Glutamatergic neuron (in vitro differentiated cells): ENCODE measurements at places on chromosomes 4 and X. TPM values are rescaled to one million over a fixed set of nuclear protein-coding genes. Genes with fewer than 3 reads are reported as not detected.
A peak's percentile ranks its signal among the peaks of the same experiment; 100 is the strongest.

- H3K4me3 ChIP-seq, result no peak overlapping the region
- DNase-seq, result no peak
- no peak overlapping the region for H3K27ac ChIP-seq
- no peaks in the 10 kb centered on the region for H3K4me1 ChIP-seq
Measured at GRCh38 chr4:15118292-15118691, 116.0 kb downstream of the CPEB2 start.

Gene PDGFC
- 0.64 TPM for total RNA-seq

DNA sequence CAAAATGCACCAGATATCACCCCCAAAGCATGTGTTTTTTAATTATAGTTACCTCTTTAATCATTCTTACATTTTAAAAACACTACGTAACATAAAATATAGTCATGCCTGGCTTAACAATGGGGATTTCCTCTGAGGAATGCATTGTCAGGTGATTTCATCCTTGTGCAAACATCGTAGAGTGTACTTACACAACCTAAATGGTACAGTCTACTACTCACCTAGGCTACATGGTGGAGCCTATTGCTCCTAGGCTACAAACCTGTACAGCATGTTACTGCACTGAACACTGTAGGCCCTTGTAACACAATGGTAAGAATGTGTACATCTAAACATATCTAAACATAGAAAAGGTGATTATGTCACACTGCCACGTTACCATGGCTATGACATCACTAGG lies 208.6 kb downstream of the SPOCK3 start:
- H3K4me3 ChIP-seq, result no peak overlapping the region
- peaks cover 3% of the 10 kb centered on the region for H3K4me1 ChIP-seq
- no peak overlapping the region for H3K27ac ChIP-seq
- no peaks in the 10 kb centered on the region for H3K27me3 ChIP-seq
- no peak for DNase-seq

- H3K36me3 ChIP-seq, result no peaks in the 10 kb centered on the region
- no peak overlapping the region for H3K4me3 ChIP-seq
- H3K27ac ChIP-seq, result no peak overlapping the region
Measured at GRCh38 chr4:31678356-31678755, 958.2 kb downstream of the PCDH7 start.

- H3K4me1 ChIP-seq, result no peaks in the 10 kb centered on the region
- DNase-seq, result no peak
- H3K27me3 ChIP-seq, result no peaks in the 10 kb centered on the region
Measured at GRCh38 chr4:146333895-146334262, 119.5 kb downstream of the REELD1 start.

DNA sequence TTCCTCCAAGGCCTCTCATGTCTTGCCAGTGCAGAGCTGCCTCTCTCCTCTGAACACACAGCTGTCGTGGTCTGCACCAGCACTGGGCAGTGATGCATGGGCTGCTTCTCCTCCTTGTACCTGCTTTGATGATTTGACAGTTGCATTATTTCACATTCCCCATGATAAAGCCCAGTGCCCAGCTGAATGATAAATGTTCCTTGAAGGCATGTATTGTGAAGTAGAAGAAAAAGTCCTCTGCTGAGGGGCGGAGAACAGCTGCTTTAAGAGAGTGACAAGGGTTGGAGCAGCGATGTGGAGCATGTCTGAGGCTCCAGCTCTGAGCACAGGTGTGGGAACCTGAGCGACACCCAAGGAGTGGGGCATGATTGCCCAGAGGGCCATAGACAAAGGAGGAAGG lies 21.1 kb upstream of the TRIM2 start:
- peaks cover 3% of the 10 kb centered on the region for H3K27me3 ChIP-seq
- H3K4me1 ChIP-seq, result peaks cover 12% of the 10 kb centered on the region
- H3K27ac ChIP-seq, result no peak overlapping the region
- no peaks in the 10 kb centered on the region for H3K36me3 ChIP-seq
- no peak for DNase-seq
- H3K4me3 ChIP-seq, result no peak overlapping the region

DNA sequence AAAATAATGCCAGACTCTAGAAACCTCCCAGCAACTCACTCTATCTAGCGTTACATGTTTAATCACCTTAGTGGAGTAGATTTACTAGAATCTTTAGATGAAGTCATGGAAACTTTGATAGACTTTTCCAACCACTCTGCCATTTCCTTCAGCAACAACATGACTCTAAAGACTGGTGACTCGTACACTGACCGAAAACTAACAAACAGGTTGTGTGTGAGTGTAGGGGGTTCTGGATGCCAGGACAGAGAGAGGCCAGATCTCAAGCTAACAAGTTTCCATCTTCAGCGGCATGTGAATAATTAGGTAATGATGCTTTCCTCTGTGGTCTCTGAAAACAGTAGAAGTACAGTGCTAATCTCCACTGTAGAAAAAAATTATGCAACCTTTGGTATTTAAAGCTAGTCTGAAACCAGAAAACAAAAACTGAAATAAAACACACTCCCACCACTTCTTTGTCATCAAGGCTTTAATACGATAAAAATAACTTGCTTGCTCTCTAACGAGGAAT lies 286.4 kb downstream of the PRDM5 start:
- H3K27me3 ChIP-seq, result no peaks in the 10 kb centered on the region
- no peak overlapping the region for H3K27ac ChIP-seq
- no peaks in the 10 kb centered on the region for H3K36me3 ChIP-seq
- peaks cover 2% of the 10 kb centered on the region for H3K4me1 ChIP-seq
- no peak for DNase-seq

DNA sequence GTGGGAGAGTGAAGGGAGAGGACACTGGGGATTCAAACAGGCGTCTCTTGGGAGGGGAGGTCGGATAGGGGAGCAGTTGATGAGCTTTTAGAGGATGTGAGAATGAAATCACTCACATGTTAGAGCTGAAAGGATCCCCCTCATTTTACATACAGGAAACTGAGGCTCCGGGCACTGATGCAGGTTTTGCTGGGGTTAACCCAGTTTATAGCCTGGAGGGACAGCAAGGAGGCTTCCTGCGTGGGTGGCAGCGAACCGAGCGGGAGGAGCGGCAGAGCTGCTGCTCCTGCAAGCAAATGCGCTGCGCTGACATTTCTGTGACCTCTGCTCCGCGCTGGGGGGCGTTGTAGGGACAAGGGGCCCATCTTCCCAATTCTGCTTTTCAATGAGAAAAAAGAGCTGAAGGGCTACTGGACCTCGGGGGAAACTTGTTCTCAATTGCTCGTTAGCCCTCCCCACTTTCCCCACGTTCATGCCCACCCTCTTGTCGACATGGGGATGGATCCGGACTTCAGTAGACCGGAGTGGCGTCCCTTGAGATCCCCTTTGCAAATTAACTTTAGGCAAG lies 1.2 kb upstream of the NEUROG2 start:
- H3K27ac ChIP-seq, result peak overlapping the region; percentile 9
- peak overlapping the region; percentile 94 for H3K4me3 ChIP-seq
- peaks cover 27% of the 10 kb centered on the region for H3K4me1 ChIP-seq

DNA sequence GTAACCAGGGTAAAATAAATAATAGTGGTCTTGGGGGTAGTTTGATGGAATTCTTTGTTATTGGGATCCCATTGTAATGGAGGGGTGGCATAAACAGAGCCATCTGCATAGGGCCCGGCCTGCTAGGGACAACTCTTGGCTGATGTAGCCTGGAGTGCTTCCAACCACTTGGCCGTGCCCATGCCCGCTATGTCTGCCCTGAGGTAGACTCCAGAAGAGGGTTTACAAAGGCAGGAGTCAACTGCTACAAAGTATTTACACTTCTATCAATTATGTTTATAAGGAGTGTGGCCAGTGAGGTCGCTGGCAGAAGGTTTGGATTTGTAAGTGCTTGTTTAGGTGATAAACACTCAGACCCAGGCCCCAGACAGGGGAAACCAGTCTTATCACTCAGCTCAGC lies 8.1 kb downstream of the RASL11B start:
- DNase-seq, result no peak
- peak overlapping the region; percentile 91 for H3K27ac ChIP-seq
- H3K4me3 ChIP-seq, result no peak overlapping the region
- peaks cover 47% of the 10 kb centered on the region for H3K4me1 ChIP-seq

DNA sequence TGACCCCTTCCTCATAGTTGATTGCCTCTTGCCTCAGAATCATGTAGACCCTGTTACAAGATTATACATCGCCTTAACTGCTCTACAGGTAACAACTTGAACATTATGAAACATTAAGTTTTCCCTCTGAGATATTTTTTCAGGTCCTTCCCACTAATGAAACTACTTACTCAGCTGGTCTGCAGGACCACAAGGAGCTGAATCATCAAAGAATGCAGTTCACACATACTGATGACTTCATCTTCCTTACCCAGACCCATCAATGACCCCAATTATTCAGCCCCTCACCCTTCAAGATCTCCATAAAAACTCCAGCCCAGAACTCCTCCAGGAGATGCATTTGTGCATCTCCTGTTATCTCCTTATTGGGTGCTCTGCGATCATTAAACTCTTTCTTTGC lies 720.9 kb downstream of the RAPGEF2 start:
- no peak overlapping the region for H3K27ac ChIP-seq
- H3K36me3 ChIP-seq, result no peaks in the 10 kb centered on the region
- DNase-seq, result no peak
- no peaks in the 10 kb centered on the region for H3K27me3 ChIP-seq
